ENCODE measurements at places on chromosomes 16 and 17.

DNA sequence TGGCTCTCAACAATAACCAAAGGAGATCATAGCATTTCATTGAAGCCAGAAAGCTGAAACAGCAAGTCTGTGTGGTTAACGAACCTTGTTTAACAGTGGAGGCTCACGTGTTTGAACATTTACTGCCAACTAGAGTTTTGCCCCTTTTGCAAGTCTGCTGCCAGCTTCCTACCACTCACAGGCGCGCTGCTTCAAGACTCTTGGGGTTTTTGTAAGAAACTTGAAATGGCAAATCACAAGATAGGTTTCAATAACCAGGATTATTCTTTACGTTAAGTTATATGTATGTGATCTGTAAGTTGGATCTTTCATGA lies 1.2 kb downstream of the SNTB2 start:
- DNase-seq = no peak

DNA sequence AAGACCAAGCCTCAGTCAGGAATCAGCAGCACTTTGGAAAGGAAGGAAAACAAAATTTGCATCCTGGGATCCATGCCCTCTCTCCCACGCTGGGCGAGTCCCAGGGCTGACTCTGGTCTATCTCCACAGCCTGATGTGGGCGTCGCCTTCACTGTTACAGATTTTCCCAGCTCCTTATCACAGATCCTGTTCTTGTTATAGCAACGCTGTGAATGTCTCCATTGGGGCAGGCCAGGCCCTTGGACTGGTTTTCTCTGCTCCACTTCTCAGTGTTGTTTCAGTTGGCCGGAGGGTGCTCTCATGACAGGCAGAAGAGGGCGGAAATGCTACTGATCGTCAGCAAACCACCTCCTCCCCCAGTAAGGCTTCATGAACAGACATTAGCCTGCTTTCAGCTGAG lies 127.9 kb upstream of the CDH11 start:
- no peak for DNase-seq

GRCh38 chr17:40025559-40025958 lies 10.3 kb downstream of the CSF3 start:
- no peak for DNase-seq

DNA sequence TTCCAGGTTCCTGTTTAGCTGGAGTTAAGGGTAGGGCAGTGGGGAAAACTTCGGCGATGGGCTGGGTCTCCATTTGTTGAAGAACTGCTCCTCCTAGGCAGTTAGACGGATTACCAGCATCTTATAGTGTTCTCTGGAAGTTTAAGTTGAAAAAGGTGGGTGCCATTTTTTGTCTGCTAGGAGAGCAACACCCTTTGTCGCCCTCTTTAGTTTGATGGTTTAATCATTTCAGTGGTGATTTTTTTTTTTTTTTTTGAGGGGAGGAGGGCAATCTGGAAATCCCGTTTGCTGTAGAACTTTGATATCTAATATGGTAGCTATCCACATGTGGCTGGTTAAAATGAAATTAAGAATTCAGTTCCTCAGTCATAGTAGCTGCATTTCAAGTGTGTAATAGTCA lies 4.1 kb downstream of the UBFD1 start:
- no peak for DNase-seq

DNA sequence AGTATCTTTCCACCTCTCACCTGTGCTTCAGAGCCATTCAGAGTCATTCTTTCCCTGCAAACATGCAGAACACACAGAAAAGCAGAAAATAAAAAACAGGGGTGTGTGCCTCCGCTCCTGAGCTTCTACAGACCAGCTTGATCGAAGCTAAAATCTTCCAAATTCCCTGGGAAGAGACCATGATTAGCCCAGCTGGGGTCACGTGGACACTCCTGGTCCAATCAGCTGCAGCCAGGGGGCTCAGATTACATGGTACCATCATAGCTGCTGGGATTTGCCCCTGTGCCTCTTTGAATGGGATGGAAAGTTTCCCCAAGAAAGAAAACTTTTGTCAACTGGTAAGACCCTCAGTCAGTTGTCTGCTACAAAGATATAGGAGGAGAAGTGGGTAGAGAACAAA lies 159.9 kb downstream of the TMEM114 start:
- no peak for DNase-seq

DNA sequence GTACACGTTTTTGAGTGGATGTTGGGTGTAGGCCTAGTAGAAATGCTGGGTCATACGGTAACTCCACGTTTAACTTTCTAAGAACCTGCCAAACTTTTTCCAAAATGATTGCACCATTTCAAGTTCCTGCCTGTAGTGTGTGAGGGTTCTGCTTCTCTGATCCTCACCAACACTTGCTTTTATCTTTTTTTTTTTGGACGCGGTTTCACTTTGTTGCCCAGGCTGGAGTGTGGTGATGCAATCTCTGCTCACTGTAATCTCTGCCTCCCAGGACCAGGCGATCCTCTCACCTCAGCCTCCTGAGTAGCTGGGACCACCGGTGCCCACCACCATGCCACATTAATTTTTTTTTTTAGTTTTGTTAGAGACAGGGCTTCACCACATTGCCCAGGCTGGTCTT lies 23.5 kb downstream of the ZNF750 start:
- DNase-seq = no peak

GRCh38 chr17:30021708-30022317 lies 80.4 kb downstream of the EFCAB5 start:
- DNase-seq = no peak

DNA sequence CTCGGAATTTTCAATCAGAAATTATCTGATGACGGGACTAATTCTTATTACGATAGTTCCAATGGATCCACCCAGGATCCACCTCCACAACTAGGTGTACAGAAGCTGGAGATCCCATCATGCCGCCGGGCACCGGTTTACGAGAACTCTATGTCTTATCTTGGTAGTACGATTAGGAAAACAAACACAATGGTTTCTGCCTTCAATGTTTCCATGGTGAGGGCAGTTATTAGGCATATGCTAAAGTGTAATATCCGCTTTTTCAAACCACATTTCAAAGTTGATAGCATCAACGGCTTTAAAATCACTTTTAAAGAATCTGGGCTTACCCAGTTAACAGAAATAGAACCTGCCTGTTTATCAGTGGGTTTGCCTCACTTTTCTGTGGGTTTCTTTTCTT lies 705.7 kb downstream of the MAF start:
- no peak for DNase-seq

DNA sequence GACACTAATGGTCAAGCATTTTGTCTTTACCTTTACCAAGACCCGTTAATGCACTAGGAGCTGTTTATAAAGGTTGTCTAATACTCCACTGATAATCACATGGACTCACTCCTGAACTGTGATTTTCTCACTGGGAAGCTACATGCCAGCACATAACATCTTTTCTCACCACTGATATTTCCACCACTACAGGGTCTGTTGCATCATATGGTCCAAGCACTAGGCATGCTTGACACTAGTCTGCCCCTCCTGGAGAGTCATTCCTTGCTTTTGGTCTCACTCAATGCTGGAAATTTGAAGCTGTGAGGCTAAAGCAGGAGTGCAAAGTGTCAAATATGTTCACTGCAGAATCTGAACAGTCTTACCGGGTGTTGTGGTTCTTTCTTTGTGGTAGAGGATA lies 1576.8 kb downstream of the CDH8 start:
- no peak for DNase-seq

DNA sequence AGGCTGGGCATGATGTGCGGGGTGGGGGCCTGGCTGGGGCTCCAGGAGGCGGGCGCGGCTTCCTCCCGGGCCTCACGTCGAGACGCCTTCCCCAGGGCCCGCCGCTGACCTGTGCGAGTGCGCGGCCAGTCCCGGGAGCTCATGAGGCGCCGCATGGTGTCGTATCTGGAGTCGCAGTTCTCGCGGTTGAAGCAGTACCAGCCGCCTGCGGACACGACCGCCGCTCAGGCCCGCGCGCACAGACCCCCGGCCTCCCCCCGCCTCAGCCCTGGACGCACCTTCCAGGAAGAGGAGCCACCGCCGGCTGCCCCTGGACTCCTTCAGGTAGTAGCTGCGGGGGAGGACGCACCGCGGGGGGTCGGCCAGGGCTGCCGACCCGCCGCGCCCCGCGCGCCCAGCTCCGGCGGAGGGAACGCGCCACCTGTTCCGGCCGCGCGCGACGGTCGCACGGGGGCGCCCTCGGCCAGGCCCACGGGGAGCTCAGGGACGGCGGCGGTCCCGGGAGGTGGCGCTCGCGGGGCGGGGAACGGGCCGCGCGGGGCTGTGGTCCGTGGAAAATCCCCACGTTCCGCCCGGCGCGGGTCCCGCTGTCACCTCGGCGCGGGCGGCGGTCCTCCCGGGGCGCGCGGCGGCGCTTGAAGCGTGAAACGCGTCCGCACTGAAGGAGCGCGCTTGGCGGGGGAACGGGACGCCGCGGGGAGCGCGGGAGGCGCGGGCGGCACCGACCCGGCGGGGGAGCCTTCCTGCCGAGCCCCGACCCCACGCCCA lies 1.4 kb downstream of the NOTUM start:
- peak; percentile 75 for DNase-seq

- no peak for DNase-seq
Observed at GRCh38 chr17:56434610-56435009, 158.9 kb upstream of the NOG start.

DNA sequence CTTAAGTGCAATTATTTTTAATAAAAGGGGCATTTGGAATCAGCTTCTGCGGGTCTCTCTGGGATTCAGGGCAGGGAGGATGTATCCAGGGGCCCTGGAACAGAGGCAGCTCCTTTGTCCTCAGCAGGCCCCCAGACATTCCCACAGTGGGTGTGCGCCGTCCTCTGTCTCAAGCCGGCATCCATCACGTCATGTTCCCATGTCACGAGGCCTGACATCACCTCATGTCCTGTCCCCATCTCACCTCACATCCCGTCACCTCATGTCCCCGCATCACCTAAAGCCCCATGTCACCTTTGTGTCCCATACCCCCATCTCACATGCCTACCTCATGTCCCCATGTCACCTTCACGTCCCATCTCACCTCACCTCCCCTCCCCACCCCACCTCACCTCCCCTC lies 18.5 kb downstream of the GAA start:
- no peak for DNase-seq

DNA sequence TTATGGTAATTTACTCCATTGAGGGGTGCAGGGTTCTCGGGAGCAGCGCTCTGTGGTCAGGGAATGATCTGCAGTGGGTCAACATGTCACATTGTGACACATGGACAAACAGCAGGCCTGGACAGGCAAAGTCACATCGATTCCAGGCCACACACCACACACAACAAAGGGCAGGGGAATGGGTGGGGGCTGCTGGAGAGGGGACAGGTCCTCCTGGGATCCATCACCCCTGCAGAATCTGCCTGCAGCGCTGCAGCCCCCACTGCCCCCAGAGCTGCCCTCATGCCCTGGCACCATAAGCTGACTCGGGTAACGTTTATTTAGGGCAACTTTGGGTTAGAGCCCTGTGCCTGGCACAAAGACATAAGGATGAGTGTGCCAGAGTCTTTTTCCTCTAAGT lies 9.1 kb downstream of the PEMT start:
- no peak for DNase-seq

GRCh38 chr17:77914385-77915254 lies 43.9 kb upstream of the TNRC6C start:
- no peak for DNase-seq

DNA sequence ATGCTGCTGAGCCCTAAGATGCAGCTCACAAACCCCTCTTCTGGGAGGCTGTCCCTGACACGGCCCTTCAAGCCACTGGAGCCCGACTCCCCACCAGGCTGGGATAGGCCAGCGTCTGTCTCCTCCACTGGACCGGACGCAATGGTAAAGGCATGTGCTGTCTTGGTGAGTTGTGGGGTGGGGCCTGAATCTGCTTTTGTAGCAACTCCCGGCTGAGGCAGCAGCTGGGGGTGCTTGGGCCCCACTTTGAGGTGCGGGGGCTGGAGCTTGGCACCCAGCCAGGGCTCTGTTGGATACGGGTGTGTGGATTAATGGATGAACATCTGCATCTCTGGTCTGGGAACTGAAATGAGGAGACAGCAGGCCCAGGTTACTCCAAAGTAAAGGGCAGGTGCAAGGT lies 3.5 kb upstream of the NLRC3 start:
- DNase-seq = no peak

DNA sequence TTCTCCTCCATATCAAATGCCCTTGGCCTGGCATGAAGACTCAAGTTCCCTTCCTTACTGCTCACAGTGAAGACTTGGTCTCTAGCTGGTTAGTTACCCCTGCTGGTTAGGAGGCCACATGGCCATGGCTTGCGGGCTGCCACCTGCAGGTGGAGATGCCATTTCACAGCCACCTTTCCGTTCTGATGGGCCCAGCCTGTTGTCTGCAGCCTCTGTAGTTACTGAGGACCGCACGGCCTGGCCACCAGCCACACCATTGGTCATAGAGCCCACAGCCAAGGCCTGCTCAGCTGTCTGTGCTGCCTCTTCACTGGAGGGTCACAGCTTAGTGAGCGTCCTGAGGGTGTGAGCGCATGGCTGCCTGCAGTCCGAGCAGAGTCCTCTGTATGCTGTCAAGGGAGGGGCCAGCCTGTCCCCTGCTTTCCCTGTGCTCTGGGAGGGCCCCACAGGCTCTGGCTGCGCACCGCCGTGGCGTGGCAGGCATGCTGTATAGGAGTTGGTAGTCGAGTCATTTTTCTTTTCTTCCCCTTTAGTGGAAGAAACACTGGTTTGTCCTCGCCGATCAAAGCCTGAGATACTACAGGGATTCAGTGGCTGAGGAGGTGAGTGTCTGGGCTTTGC lies 59.2 kb downstream of the PLD6 start:
- DNase-seq = no peak

DNA sequence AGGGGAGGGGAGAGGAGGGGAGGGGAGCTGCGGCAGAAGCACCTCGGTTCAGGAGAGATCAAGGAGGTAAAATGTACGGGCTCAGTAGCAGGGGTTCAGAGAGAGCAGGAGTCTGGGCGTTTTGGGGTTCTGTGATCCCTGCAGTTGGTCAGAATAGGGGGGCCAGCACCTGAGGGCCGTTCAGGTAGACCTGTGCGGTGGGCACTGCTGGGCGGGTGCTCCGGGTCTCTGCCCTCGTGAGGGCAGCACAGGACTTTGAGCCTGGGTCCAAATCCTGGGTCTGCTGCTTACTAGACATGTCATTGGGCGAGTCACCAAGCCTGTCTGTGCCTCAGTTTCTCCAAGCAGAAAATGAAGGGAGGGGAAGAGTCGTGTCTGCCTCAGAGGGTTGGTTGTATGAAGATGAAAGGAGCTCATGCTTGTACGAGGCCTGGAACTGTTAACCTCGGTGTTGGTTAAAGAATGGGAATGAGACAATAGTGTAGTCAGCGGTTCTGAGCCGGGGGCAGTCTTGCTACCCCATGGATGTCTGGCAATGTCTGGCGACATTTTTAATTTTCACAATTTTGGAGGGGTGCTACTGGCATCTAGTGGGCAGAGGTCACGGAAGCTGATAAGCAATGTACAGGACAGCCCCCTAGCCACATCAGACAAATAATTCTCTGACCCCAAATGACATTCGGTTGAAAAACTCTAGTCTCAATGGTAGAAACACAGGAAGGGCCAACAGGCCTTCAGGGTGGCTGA lies 35.4 kb downstream of the OR1D5 start:
- no peak for DNase-seq
